Nucleus accumbens (tissue), 56 donors: ENCODE measurements at places on chromosomes 1 and 21.

GRCh38 chr1:58815686-58816071 lies 31.8 kb upstream of the JUN start:
- no peak for DNase-seq

DNA sequence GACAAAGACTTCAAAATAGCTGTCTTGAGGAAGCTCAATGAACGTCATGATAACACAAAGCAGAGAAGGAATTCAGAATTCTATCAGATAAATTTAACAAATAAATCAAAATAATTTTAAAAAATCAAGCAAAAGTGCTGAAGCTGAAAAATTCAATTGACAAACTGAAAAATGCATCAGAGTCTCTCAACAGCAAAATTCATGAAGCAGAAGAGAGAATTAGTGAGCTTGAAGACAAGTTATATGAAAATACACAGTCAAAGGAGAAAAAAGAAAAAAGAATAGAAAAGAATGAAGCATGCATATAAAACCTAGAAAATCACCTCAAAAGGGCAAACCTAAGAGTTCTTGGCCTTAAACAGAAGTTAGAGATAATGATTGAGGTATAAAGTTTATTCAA lies 21.0 kb upstream of the UHMK1 start:
- DNase-seq = no peak

- no peak for DNase-seq
These were observed 4.5 kb upstream of the SRSF10 start for GRCh38 chr1:23984417-23985186.

- DNase-seq = no peak
These were observed 505 bp downstream of the LMOD1 start for GRCh38 chr1:201945863-201946223.

- no peak for DNase-seq
These were observed 26.7 kb upstream of the TP53BP2 start for GRCh38 chr1:223872308-223872901.

DNA sequence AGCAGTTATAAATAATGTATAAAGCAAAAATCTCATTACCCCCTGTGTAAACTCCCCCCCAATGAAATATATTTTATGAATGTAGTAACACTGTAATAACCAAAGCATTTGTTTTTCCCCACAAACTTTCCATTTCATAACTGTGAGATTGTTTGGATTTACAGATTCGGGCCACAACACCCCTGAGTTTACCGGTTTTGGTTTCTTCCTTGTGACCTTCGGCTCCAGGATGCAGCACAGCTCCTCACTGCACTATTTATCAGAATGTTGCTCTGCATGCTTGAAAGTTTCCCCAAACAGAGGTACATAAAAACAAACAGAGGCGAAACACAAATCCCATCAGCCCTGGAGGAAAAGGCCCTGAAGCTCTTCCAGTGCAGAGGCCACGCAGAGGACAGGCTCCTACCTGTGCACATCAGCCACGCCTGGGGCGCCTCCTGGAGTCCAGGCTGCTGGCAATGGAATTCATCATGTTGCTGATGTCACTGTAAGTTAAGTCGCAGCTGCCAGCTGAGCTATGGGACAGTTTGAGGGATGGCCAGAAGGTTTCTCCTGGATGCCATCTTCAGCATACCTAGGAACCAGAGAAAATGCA lies 122.0 kb downstream of the LMO4 start:
- no peak for DNase-seq

- DNase-seq = no peak
These were observed 5.0 kb upstream of the SH3BGRL3 start for GRCh38 chr1:26274801-26275425.

DNA sequence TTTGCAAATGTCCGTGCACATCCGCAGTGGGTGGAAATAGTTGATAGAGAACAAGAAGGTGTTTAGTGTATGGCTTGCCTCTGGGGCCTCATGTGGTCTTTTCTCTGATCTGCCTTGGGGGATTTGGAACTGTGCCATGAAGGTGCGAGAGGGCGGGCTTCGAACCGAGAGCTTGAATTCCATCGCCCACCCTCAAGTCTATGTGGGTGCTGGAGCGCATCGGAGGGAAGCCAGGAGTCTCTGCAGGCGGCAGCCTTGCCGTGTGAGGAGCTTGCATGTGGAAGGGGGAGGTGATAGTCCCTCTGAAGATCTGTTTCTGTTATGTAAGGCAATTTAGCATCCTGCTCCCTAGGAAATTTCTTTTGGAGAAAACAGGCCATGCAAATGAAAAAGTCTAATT lies 119.6 kb downstream of the HUNK start:
- no peak for DNase-seq

DNA sequence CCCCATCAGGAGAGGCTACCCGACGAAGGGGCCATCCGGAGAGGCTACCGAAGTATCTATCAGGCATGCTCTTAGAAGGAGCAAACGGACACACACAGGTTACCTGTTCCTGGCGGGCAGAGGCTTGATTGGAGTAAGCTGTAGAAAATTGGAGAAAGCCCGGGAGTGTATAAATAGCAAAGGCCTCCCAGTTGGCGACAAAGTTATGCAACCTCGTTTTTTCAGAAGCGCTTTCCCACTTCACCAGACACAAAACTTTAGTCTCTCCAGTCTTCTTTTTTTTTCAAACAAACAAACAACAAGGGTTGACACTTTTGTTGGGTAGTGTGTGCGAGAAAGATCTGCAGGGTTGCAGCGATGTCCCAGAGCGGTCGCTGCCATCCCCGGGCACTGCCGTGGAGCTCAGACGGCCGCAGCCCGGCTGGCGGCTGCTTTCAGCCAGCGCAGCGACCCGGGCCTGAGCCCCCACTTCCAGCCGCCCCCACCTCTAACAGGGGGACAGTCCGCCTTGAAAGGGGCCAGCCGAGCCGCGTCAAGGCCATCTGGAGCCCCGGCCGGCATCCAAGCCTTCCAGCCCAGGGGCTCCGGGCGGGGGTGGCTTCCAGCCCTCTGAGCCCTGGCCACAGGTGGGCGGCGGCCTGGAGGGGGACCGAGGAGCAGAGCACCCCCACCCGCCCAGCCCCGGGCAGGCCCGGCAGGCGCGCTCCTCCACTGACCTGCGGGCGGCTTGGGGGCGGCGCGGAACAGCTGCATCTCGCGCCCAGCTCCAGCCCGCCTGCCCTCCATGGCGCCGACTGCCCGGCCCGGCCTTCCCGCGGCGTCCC lies 616 bp downstream of the MCOLN3 start:
- DNase-seq = no peak

GRCh38 chr1:202268032-202268431 lies 73.7 kb downstream of the UBE2T start:
- DNase-seq = no peak

DNA sequence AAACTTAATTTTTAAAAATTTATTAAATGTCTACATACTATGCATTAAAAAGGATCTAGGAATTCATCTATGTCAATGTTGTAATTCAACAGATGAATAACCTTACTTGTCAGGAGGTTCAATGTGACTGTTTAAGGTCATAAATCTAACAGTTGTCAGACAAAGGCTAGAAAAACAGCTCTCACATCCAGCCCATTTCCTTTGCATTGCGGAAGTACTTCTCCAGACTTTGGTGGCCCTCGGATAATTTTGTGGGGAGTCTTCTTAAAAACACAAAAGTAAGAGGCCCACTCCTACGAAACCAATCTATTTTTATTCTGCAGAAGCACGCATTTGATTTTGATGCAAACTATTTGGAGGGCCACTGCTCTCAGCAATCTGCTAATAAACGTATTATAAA lies 122.6 kb upstream of the CHRM3 start:
- no peak for DNase-seq

GRCh38 chr1:68585351-68585750 lies 88.5 kb upstream of the DEPDC1 start:
- no peak for DNase-seq

DNA sequence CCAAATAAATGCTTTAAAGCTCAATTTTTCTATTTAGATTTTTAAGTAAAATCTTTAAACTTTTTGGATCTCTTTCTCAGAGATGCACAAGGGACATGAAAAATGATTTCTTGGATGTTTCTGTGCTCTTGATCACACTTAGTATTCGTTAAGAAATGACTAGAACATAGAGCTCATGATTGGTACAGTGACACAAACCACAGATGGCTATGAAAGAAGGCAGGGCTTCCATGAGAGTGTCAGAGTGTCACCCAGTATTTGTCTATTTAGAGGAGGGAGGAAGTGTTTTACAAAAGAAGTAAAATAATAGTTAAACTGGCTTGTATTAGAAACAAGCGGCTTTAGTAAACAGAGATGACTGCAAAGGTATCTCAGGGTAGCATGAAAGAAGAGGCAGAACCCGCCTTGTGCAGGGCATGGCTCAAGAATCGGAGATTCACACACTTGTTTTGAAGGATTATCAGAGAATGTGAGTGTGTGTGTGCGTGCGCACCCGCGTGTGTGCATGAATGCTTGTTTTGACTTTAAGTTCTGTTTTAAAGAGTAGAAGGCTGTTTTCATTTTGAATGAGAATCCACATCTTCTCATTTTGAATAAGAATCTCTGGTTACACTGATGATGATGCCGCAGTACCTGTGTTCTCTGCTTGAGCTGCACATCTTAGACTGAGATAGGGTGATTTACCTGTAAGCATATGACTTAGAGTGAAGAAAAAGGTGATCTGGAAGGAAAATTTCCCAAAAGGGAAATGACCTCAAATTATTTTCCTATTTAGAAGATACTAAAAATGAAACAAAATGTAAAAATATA lies 82.1 kb downstream of the VPS26C start:
- no peak for DNase-seq

GRCh38 chr1:245645894-245646293 lies 491.1 kb downstream of the KIF26B start:
- no peak for DNase-seq

DNA sequence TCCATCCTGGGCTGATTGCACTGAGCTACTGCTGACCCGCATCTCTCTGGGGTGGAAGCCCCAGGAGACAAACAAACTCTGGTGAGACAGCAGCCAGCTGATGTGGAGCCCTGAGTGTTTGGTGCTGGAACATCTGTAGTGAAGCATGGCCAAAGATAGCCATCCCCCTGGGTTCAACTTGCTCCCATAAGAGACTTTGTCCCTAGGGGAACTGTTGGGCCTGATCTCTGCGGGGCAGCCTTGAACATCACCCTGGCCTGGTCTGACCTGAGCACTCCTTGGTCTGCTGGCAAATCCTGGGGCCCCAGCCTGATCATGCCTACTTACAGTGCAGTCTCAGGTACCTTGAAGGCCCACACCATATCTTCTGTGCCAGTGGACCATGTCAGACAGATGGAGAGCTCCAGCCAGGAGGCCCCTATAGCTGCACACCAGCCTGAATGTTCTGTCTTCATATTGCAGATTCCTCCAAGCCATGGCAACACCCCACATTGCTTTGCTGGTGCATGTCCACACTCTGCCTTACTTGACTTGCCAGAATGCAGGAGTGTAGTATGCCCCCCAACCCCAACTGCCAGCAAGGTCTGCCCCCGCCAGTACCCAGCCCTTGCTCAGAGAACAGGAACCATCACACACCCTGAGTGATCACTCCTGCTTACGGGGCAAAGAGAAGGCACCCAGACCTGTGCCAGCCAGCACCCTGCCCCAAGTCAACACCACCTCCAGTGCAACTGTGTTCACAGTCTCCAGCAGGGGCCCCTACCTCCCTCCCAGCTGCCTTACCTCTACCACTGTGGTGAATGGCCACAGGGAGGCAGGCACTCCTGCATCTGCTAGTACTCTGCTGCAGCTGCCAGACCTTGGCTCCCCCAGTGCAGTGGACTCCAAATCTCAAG lies 690.5 kb upstream of the NR5A2 start:
- no peak for DNase-seq

DNA sequence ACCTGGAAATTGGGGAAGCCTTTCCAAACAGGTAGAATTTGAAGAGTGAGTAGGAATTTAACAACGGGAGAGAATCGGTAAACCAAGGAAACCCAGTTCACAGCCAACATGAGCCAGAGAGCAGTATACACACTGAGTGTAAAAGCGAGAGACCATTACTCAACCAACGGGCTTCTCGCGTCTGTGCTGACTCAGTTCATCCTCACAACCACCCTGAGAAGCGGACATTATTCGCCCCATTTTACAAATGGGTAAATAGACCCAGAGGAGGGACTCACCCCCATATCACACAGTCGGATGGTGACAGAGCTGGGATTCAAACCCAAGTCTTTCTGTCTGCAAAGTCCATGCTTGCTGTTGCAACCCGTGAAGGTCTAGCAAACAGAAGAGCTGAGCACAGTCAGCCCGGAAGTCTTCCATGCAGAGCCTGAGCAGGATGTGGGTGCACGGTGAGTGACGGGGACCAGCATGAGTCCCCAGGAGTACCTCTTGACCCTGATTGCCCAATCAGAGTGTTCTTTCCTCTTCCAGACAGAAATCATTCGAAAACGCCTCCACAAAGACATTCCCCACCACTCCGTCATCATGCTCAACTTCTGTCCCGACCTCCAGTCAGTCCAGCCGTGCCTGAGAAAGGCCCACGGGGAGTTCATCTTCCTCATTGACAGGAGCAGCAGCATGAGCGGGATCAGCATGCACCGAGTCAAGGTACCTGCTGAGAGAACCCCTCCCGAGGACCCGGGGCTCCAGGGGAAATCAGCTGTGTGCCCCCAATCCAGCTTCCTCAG lies 32.3 kb downstream of the VWA5B1 start:
- no peak for DNase-seq

GRCh38 chr1:235073331-235073967 lies 55.2 kb downstream of the TOMM20 start:
- DNase-seq = peak; percentile 21

DNA sequence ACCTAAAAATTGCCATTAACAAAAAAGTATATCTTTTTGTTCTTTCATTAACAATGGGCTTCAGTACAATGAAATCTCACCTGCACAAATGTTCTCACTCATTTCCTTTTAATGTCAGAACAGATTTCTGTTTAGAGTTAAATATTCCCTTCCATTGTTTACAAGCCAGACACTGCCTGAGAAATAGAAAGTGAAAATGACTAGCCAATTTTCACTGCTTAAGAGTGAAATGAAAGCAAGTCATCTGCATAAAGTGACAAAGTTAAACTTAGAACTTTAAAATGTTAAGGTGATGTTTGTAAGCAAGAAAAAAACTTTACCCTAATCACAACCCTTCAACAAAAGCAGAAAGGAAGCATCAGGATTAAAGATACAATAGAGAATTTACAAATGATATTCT lies 27.5 kb downstream of the COA6 start:
- DNase-seq = no peak

GRCh38 chr1:198678901-198679329 lies 40.1 kb downstream of the PTPRC start:
- no peak for DNase-seq

DNA sequence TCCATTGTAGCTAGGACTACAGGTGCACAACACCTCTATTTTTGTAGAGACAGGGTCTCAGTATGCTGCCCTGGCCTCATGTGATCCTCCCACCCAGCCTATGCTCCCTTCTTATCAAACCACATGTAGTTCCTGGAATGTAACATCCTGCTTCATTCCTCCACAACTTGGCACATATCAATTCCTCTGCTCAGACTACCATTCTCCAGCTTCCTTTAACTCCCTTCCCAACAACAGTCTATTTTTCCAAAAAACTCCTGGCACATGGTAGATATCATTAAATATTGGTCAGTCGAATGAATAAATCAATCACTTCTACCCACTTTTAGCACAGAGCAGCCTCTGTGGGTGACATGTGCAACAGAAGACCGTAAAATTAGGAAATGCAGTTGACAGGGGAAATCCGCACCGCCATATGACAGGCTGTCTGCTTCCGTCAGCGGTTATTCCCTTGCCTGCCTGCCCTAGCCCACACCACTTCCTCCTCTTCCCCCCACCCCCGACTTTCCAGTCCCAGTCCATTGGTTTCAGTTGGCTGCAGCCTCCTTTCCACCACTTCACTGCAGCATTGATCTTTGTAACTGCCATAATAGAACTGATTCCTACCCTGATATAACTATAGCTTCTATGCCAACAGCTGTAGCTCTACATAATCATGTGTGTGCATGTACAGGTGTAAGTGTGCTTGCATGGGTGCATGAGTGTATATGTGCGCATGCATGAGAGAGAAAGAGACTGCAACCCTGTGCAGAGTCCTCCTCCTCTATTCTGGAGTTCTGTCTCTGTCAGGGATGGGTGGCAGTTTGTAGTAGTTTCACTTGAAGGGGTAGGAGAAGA lies 6.8 kb upstream of the AKR1A1 start:
- peak; percentile 1 for DNase-seq
